LNCaP clone FGC (cell line): ENCODE measurements at places on chromosomes 11 and 22.

GRCh38 chr11:8258784-8259183, 4.9 kb downstream of the LMO1 start:
- DNase-seq: no peak

DNA sequence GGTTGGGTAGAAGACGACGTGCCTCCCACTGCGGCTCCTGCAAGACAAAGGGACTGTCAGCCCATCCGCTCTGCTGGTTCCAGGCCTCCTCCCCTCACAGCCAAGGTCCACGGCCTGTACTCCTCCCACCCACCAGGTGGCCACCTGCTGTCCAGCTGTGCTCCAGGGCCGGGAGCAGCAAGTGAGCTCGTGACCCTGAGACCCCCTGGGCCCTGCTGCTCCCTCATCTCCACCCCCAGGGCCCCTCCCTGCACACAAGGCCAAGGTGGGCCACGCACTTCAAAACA, 27.4 kb downstream of the TSPAN4 start:
- DNase-seq: no peak

- DNase-seq: no peak
Measured at GRCh38 chr22:26038365-26038764, 130.9 kb upstream of the SEZ6L start.

DNA sequence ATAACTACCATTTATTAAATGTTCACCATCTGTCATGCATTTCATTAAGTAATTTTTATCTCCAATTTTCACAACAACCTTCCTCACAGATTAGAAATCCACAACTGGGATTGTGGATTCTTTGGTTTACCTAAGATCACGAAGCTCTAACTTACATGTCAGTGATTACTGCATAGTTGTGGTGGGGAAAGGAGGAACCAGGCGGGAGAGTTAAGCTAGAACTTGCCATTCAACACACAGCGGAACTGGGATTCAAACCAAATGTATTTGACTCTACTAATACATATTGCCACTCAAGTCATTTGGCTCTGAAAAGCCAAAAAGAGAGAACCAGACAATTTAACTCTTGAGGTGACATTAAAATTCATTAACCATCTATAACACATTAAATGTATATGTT, 10.4 kb upstream of the LAYN start:
- DNase-seq: no peak

GRCh38 chr22:47512617-47513016, 750.2 kb downstream of the TBC1D22A start:
- no peak for DNase-seq

- no peak for DNase-seq
Measured at GRCh38 chr11:104881117-104881794, 17.0 kb downstream of the CASP12 start.

DNA sequence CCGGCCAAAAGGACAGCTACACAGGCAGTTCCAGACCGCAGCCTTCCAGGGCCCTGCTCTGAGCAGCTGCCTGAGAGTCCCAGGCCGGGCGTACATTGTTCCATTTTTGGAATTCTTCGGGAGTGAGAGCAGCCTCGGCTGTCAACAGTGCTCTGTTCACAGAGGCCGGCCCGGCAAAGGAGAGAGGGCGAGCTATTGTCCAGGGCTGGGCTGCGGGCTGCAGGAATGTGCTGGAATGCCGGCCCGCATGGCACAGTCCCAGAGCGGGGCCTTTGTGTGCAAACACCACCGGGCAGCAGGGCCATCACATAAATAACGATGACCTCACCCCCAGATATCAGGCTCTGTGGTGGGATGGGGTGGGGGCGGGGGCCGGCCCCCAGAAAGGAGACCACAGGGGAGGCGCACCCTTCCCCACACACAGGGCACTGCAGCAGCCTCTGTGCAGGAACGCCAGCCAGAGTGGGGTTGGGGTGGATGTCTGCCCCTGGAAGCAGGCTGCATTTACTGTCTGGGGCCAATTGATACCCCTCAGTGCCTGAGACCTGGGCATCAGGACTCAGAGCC, 15.8 kb downstream of the LINC01488 start:
- no peak for DNase-seq

GRCh38 chr22:43411040-43411868, 560 bp upstream of the MPPED1 start:
- DNase-seq: no peak

DNA sequence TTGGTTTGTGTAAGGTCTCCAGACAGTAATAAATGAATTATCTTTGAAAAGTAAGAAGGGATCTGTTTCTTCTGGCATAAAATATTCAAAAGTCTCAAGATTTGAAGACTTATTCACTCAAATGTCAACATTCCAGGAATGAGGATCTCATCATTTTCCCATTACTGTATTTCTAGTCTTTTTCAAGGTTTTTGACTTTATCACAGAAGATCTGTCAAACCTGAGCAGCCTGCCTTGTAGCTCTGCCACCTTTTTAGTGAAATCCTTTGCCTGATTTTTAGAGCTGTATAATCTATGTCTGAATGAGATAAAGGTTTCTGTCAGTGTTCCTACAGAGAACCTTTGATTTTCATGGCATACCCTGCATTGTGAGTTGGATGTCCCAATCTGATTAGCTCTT, 4.0 kb downstream of the OR51F2 start:
- DNase-seq: no peak

GRCh38 chr11:128643661-128644317, 50.1 kb upstream of the FLI1 start:
- DNase-seq: no peak

GRCh38 chr11:79699246-79699645, 258.4 kb upstream of the TENM4 start:
- DNase-seq: no peak

DNA sequence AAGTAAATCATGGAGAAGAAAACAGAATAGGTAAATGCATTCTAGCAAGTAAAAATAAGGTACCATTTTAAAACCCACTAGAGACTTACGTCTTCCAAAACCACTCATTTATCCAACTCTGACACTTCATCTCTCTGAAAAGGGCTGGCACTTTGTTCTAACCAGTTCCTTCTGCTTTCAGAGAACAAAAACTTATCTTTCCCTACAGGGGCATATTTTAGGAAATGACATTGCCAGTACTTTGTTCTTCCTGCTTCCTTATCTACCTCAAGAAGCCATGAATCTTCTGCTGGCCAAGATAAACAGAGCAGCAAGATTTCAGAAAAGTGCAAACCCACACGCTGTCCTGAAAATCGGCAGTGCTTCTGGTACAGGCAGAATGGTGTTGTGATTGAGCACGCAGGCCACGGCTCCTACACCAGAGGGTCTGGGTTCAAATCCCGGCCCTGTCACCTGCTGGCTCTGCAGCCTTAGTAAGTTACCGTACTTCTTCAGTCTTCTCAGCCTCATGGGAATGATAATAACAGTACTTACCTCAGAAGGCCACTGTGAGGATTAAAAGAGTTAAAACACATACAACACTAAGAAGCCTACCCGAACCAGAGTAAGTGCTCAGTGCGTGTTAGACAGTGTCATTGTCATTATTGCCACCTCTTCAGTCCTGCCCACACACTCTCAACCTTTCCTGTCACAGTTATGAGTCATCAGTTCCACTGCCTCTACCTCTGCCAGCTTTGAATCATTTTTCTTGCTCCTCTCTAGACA, 11.0 kb downstream of the MPZL3 start:
- peak; percentile 74 for DNase-seq

- no peak for DNase-seq
Measured at GRCh38 chr11:8103909-8104308, 22.9 kb downstream of the TUB start.

DNA sequence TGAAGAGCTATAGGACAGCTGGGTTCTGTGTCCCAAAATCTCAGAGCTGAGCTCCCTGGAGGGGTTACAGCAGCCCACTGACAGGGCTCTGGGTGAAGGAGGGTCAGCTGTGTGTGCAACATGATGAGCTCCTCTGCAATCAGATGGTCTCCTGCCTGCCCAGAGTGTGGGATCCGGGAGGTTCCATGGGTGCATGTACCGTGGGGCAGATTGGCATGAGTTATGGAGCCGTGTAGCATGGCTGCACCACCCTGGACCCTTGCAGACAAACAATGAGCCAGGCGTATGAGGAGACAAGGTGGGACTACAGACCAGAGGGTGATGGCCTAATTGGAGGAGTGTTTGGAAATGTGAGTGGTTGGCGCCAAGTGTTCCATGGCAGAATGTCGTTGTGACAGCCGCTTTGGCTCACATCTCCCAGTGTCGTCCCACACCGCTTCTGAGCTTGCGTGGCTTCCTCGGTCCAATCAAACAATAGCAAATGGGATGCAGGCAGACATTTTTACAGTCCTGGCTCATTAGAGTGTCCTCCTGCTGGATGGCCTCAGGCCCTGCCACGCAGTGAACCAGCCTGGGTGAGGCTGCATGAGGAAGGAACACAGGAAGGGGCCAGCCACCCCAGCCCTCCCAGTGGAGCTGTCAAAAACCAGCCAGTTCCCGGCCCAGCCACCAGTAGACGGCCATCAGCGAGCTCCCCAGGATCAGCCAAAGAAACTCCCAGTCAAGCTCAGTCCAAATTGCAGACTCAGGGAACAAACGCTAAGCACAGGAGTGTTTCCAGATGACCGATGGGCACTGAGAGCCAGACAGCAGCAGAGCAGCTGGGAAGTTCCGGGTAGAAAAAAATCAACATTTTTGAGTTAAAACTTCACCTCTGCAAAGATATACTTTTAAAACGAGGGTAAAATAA, 1066.9 kb downstream of the BRD1 start:
- DNase-seq: no peak

GRCh38 chr11:64885367-64886286, 7.2 kb upstream of the EHD1 start:
- DNase-seq: no peak

DNA sequence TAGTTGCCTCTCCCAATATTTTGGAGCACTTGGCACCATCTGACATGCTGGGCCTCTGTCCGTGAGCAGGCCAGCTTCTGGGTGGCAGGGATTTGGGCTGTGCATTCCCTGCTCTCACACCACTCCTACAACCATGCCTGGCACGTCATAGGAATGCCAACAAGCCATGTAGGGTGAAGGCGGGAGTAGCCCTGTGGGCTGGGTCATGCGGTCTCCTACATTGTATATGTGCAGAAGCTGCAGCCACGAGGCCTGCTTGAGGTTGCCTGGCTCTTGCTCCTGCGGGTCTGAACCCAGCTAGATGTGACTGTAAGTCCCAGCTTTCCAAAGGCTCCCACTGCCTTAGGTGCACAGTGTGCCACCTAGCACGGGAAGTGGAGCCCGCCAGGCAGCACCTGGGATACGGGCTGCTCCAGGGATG, 14.5 kb downstream of the MYEOV start:
- no peak for DNase-seq

GRCh38 chr22:36369004-36369921, 18.5 kb downstream of the MYH9 start:
- no peak for DNase-seq

DNA sequence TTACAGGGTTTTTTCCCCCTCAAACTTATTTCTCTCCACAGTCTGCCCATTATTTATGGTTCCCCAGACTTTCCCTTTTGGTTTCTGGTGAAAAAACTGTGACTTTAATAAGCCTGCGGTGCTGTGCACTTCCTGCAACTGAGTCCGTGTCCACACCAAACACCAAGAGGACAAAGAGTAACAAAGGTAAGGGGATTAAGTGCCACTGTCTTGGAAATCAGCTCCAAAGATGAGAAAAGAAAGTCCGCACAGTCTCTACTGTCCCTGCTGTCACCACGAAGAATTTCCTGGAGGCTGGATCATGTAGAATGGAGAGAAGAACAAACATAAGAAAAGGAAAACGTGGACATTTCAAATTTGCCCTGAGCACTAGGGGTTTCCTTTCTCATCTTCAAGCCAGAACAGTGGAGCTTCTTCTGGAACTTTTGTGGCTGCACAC, 17.9 kb upstream of the PRAME start:
- DNase-seq: no peak

DNA sequence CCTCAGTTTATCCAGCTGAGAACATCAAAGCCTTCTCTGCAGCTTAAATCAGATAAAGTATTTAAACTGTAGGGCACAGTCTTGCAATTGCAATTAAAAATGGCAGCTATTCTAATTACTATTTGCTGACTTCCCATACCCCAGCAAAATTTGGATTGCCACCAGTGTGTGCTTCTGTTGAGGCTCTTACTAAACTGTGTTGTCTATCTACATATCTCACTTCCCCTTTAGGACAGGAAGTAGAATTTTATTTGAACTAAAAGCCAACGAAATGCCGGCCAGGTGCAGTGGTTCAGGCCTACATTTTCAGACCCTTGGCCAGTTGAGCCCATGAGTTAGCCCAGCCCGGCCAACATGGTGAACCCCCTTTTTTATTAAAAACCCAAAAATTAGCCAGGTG, 7.1 kb downstream of the SAA4 start:
- DNase-seq: no peak

DNA sequence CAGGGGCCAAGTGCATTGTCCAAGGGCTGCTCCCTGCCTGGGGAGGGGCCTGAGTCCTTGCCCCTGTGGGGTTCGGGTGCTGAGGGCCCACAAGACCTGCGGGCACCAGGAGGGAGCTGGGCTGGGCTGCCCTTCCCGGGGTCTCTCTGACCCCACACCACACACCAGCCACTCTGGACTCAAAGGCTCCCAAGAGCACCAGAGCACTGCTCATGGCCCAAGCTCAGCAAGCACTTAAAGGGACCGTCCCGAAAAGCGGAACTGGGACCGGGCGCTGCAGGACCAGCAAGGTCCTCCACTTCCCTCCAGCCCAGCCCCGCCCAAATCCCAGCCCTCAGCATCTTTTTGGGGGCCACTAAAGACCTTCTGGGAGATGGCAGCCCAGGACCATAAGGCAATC, 5.3 kb downstream of the LSP1 start:
- DNase-seq: no peak

GRCh38 chr11:73426219-73426850, 50.1 kb downstream of the RELT start:
- no peak for DNase-seq

GRCh38 chr11:115921540-115921939, 417.3 kb upstream of the CADM1 start:
- DNase-seq: no peak

GRCh38 chr22:30804626-30805025, 110.0 kb downstream of the OSBP2 start:
- DNase-seq: no peak

- no peak for DNase-seq
Measured at GRCh38 chr11:120385110-120385509, 48.9 kb downstream of the ARHGEF12 start.

DNA sequence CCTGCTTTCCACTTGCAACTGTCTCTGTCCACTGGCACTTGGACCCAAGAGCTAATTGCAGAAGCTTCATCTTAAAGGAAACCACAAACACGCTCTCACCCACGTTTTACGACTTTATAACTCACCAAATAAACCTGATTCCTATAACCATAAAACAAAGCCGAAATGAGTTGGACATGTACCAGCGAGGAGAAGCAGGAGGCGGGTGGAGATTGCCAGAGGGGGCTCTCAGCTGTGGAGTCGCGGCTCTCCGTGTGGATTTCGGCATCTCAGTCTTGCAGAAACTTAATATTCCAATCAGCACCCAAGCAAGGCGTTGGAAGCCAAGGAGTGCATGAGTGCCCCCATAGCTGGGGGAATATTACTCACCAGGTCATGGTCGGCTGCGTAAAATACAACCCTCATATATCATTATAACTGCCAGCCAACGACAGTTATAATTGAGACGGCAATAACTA, 483.6 kb downstream of the MN1 start:
- DNase-seq: no peak

- DNase-seq: no peak
Measured at GRCh38 chr11:8205566-8205965, 36.7 kb upstream of the RIC3 start.
